ENCODE measurements at places on chromosomes 12 and 14.

GRCh38 chr12:122895320-122895703, 612 bp downstream of the VPS37B start:
- DNase-seq, result no peak

DNA sequence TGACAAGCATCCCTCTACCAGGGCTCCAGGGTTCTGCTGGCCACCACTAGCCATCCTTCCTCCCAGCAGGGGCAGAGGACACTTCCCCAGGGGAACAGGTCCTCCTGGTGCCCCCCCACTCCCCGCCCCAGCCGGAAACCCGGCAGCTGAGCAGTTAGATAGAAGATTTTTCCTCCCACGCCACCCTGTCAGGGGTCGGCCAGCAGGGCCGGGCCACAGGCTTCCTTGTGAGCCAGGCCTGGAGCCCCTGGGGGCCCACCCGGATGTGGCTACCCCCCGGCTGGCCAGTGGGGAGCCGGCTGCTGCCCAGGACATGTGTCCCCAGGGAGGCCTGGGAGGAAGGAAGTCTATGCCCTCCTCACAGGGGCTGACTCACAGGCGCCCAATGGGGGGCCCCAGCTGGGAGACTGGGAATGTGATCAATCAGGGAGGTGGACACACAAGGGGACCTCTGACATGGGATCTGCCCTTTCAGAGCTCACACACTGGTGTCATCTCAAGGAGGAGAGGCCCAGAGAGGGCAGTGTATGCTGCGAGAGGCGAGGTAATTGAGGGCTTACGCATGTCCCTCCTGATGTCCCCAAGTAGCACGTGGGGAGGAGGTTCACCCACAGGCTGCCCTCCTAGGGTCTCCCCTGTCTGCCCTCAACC, 4.2 kb downstream of the SH2B3 start:
- DNase-seq, result peak; percentile 81

GRCh38 chr14:99720941-99721791, 37.1 kb downstream of the CYP46A1 start:
- no peak for DNase-seq

GRCh38 chr14:85535991-85536832, 6.3 kb downstream of the FLRT2 start:
- no peak for DNase-seq

Measured in skeletal muscle cell (primary cell).